Tongue (tissue), 3 donors: ENCODE measurements at places on chromosomes 16 and 17. TPM values are rescaled to one million over a fixed set of nuclear protein-coding genes. Genes with fewer than 3 reads are reported as not detected.

PTX4 gene
- total RNA-seq, result 1.5 TPM

TBC1D3 gene
- not detected for total RNA-seq

C17orf78 gene
- total RNA-seq, result not detected

DNAH3 gene
- total RNA-seq, result 1.7 TPM

CTNS gene
- total RNA-seq, result 14.7 TPM

DNA sequence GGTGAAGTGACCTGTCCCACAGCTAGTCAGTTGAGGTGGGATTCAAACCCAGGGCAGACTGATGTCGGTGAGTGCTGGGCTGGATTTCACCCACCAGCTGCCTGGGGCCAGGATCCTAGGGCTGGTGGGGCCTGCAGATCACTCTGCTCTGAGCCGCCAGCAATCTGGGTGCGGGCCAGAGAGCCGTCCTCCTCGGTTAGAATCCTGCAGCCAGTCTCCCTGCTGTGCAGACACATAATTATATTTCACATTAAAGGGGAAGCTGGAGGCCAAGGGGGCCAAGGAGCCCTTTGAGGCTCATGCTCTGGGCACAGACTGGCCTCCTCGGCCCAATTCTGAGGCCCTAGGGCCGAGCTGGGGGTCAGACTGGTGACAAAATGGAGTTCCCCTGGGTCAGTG is 996 bp upstream of the KCNJ12 start:
- DNase-seq, result no peak

- no peak for DNase-seq
Measured at GRCh38 chr17:12773153-12773552, 16.1 kb upstream of the ARHGAP44 start.

DNA sequence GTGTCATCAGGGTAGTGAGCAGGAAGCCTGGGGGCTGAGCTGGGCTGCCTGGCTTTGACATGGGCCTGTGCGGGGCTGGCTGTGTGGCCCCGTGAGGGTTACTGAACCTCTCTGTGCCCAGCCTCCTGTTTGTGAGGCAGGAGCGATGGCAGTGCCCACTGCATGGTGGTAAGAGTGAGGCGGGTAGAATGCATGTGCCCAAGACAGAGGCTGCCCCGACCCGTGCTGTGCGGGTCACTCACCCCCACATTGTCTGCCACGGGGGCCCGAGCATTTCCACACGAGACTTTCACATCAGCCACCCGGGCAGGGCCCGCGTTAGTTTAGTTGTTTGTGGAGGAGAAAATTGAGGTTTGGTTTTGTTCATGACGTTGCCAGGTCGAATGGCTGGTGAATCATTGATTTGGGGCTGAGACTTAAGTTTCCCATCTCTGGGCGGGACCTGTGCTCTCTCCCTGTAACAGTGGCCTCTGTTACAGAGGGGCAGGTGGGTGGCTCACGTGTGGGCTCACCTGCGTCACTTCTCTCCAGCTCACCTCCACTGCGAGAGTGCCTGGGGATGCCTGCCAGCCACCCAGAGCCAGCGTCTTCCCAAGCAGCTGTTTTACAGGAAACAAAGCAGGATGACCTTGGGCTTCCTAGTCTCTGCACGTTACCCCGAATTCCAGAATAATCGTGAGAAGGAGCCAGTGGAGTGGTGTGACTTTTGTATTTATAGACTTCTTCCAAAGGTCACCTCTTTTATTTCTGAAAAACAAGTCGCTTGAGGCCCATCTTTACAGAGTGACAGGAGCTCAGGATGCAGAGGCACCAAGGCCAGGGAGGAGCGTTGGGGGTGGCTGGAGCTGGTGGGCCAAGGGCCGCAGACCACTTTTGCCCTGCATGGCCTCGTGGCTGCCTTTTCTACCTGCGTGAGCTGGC is 150.6 kb downstream of the RPTOR start:
- DNase-seq, result no peak

GRCh38 chr16:12356632-12357340 is 380.3 kb downstream of the SNX29 start:
- DNase-seq, result no peak

DNA sequence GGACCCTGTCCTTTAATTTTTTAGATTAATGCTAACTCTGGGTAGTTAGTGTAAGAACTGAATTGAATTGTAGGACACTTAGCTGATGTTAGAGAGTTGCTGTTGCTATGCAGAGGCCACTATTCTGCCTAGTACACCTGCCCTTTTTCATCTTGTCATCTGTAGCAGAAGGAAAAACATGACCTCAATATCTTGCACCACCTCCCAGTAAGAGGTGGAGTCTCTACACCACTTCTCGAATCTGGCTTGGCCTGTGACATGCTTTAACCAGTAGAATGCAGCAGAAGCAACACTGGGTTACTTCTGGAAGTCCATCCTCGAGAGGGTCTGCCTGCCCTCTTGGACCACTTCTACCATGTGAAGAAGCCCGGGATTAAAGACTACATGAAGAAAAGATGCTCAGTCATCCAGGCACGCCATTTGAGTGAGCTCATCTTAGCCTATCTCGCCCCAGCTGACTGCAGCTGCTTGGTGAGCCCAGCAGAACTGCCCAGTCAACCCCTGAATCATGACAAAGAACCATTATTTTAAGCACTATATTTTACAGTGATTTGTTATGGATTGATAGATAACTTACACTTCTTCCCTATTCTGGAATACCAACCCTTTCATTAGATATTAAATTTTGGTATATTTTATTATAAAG is 153.5 kb downstream of the MYO1D start:
- DNase-seq, result peak; percentile 70

GRCh38 chr16:90047714-90048346 is 28.6 kb upstream of the DBNDD1 start:
- peak; percentile 24 for DNase-seq

DNA sequence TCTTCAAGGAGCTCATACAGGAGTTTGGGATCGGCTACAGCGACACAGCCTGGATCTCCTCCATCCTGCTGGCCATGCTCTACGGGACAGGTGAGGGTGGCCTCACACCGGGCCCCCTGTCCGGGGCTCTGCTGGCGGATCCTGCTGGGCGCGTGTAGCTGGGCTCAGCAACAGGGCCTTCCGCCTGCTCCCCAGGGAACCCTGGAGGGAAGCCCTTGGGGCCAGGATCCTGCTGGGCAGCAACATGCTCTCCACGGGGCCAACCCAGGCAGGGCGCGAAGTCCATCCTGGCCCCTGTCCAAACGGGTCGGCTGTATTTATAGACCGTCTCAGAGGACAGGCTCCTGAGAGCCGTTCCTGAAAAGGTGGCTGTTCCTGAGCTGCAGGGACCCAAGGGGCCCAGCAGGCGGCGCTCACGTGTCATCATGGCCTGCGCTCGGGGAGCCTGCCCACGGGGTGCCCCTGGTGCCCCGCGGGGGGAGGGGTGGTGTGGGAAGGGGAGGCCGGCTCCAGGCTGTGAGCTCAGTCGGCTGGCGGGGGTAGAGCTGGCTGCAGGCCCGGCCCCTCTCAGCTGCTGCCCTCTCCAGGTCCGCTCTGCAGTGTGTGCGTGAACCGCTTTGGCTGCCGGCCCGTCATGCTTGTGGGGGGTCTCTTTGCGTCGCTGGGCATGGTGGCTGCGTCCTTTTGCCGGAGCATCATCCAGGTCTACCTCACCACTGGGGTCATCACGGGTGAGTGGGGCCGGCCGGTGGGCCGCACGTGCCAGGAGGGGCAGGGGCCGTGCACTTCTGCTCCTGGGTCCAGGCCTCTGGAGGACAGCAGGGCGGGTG is 7.5 kb downstream of the SLC16A3 start:
- DNase-seq, result peak; percentile 93

DNA sequence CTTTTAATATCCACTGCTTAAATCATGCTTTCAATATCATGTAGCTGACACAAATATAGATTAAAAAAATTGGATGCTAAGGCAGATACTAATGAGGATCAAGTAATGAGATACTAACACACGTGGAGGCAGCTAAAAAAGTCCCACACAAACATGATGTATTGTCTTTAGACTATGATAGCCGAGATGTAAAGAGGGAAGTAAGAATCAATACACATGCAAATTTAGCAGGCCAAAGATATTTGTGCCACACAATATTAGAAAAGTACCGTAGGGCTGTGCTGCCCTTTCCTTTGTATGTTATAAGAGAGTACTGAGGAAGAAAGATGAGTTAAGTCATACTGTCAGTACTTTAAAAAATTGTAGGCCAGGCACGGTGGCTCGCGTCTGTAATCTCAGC is 51.4 kb upstream of the STAC2 start:
- no peak for DNase-seq

DNA sequence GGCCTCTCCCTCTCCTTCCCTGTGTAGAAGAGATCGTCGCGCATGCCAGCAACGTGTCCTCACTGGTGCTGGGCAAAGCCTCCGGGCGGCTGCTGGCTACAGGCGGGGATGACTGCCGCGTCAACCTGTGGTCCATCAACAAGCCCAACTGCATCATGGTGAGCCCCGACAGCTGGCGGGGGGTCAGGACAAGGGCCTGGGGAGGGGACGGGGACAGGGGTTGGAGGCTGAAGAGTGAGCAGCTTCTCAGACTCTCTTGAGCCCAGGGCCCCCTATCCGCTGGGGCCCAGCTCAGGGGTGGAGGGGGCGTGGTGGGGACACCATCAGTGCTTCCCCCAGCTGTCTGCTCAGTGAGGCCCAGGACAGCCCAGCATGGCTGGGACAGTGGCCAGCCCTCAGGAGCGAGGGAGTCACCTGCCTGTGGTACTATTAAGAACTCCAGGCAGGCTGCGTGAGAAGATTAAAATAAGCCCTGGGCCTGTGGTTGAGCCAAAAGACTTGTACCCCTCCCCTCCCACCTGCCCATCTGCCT is 6.2 kb downstream of the KATNB1 start:
- peak; percentile 83 for DNase-seq

GRCh38 chr17:28540231-28540630 is 12.2 kb downstream of the UNC119 start:
- DNase-seq, result no peak
